NCI-H2107 (cell line): ENCODE measurements at places on chromosomes 7 and 10.

DNA sequence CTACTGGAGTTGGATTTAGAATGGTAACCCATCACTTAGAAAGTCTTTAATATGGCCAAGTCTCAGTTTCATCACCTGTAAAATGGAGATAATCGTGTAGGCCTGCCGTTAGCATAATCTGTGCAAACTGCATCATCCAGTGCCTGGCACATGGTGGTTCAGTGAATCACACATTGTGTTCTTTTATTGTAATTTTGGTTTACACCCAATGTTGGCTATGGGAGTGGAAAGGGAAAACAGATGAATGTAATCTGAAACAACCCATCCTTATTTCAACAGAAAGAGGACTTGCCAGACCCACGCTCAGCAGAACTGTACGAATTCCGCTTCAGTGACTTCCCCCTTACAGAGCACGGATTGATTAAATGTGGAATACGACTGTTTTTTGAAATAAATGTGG is 27.5 kb downstream of the PDE6C start:
- DNase-seq, result no peak

DNA sequence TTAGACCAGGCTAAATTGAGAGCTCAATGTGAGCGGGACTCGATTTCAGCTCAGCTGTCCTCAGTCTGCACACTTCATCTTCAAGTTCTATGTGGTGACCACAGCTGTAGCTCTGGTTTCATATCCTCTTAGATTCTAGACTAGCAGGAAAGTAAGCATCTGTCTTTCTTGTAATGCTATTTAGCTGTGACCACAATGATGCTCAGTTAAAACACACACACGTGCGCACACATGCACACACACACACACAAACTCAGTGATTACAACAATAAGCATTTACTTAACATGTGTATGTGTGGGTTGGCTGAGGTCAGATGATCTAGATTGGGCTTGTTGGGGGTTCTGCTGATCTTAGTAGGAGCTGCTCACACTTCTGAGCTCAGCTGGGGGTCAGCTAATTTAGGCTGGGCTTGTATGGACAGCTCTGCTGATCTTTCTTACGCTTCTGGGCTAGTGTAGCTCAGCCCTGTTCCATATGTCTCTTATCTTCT is 82.5 kb downstream of the ZNF365 start:
- DNase-seq, result no peak

DNA sequence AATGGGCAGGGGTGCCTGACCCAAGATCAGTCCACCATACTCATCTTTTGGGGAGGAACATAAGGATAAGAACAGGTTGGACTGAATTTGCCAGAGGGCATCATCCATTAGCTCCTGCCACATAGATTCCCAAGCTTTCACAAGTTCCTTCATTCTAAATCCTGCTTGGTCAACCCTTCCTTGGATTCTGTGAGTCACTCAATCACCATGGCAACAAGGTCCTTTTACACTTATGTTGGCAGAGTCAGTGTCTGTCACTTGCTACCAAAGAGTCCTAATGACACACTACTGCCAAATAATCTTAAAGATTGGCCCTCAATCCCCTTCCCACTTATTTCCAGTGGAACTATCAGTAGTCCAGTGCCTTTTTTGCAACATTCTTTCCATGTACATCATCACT is 5.0 kb upstream of the LGI1 start:
- DNase-seq, result no peak

GRCh38 chr10:33815776-33816175 is 481.3 kb upstream of the NRP1 start:
- DNase-seq, result no peak

DNA sequence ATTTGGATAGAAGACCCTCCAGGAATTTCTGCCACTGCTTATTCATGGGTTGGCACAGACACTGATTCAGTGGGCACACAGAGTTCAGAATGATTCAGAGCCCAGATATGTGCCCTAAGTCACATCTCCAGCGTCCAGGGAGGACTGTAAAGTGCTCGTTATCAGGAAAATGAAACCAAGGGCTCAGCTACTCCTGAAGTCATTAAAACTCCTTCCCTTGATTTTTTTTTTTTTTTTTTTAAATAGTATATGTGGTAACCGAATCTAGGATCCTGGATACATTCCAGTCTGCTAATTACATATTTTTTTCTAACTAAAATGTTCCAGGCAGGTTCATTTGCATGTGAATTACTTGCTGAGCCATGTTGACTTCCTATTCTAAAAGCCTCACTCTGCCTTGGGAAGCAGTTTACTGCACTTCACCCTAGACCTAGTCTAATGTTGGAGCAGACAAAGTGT is 34.7 kb downstream of the MET start:
- DNase-seq, result no peak

- DNase-seq, result peak; percentile 93
These were observed 27.6 kb upstream of the MKRN1 start for GRCh38 chr7:140506788-140507464.

DNA sequence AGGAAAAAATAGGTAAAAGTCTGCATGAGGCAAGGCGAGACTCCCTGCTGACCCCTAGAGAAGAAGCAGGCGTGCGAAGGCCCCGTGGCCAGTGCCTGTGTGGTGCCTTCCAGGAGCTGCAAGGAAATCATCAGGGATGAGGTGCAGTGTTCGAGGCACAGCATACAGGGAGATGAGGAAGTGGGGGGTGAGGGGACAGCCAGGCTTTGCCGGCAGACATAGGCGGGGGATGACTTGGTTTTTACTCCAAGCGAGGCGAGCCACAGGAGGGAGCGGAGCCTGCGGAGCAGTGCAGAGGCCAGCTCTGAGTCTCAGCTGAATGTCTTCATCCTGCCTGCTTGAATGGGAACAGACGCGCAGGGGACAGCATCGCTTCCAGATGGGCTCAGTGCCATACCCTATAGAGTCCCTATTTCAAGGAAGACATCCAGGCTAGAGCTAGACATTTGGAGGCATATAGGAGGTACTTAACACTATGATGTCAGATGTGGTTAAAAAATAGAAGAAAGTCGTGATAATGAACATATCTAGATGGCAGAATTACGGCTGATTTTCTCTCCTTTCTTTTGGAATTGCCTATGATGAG is 49.5 kb downstream of the TCERG1L start:
- DNase-seq, result no peak

GRCh38 chr7:19110776-19111175 is 6.7 kb downstream of the TWIST1 start:
- DNase-seq, result no peak

DNA sequence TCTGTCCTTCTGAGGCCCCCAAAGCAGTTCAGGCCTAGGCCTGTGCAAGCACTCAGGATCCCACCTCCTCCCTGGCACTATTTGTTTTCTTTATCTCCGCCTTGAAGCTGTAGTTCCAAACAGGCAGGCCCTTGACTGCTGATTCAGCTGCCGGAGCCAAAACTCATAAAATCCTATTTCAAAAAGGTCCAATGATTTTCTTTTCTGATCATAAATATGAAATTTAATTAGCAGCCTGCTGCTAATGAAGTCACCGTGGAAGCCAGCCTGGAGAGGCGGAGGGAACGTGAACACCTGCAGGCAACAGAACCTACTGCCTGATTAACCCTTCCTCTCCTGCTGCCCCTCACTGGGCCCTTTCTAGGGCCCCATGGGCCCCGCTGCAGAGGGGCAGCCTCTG is 60.1 kb downstream of the CARD11 start:
- no peak for DNase-seq

DNA sequence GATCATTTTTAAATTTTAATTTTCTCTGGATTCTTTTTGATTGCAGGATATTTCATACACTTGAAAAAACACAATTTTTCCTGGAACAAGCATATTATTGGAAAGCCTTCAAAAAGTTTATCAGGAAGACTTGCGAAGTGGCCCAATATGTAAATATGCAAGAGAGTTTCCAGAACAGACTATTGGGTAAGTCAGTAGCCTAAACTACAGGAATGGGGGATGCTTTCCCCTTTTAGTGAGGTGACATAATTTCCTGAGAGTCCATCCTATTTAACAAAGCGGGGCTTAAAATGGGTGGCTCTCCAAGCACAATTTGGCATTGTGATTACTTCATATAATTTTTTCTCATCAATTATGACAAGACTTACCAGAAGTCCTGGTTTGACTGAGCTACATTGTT is 77.9 kb downstream of the ABCA13 start:
- DNase-seq, result no peak

DNA sequence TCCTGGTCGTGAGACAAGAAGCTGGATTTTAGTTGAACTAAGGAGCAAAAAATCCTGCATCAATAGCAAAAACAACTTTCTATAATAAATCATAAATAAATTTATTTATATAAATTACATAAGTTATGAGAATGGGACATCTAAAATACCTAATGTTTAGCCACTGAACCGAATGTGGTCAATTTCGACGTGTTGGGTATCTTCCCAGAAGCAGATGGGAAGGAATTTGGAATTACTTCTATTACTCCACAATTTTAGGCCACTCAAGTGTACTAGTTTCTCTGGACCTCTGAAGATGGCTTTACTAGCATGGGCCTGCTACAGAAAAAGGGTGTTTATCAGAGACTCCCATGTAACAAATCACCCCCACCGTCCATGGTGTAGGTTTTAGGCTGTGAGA is 172.0 kb downstream of the PRPF18 start:
- no peak for DNase-seq

- DNase-seq, result no peak
These were observed 118.0 kb downstream of the PLPP4 start for GRCh38 chr10:120574981-120575380.

- DNase-seq, result no peak
These were observed 29.1 kb downstream of the CCDC6 start for GRCh38 chr10:59877191-59877671.

DNA sequence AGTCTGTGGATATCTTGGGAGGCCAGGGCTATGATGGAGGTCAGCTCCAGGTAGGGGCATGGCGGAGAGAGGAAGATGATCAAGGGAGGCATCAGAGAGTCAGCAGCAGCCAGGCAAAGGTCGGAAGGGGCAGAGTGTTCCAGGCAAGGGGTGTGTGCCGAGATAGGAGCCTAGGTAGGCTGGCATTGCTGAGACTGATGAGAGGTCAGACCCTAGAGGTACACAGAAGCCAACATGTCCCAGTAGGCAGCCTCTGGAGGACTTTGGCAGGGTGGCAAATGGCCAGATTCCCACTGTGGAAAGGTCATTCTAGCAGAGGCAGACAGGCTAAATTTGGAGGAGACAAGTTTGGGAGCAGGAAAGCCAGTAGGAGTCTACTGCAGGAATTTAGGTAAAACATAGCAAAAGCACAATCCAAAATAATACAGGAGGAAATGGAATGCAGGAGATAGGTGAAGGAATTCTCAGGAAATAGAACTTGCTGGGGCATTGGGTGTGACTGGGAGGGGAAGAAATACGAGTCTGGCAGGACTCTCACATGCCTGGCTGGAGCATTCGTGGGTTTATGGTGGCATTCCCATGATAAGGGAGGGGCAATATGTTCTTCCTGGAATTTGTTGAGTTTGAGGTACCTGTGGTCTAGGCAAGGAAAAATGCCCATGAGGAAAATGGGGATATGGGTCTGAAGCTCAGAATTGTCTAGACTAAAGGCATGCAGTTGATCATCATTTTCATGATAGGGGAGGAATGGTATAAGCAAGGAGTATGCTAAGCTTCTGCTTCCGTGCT is 25.7 kb downstream of the TMEM176A start:
- DNase-seq, result no peak

GRCh38 chr10:96714746-96715255 is 5.5 kb downstream of the PIK3AP1 start:
- no peak for DNase-seq

DNA sequence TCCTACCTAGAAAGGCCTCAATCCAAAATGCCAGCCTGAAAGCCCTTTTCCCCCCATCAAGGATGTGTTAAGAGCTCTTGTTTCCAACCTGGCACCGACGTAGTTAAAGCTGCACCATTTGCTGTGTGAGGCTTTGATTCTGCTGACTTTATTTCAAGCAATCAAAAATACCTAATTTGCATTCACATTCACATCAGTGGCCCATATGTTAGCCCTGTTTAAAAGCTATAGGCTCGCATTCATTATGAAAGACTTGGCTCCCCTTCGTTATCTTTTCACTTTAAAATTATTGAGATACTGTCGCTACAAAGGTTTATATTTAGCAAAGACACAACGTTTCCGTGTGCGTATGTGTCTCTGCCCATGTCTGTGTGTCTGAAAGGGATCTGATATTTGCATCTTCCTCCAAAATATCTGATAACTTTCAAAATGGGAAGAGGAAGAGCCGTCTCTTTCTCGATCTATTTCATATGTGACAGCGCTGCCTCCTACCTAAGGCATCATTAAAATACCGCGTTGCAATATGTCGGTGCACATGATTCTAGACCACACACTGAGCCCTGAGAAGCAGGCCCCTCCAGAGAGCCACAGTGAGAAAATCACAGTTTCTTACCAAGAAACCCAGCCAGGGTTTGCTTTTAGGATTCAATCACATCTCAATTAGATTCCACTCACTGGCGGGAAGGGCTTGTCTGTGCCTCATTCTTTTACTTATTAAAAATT is 57.1 kb upstream of the ITPRID1 start:
- no peak for DNase-seq

DNA sequence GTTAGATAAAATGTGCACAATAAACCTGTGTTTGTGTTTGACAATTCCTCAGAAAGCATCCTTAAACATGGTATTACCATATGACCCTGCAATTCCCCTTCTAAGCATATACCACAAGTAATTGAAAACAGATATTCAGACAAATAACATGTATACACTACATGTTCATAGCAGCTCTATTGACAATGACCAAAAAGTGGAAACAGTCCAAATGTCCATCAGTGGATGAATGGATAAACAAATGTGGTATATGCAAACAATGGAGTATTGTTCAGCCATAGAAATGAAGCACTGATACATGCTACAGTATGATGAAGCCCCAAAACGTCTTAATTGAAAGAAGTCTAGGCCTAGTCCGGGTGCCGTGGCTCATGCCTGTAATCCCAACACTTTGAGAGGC is 280.1 kb downstream of the OTUD1 start:
- no peak for DNase-seq

DNA sequence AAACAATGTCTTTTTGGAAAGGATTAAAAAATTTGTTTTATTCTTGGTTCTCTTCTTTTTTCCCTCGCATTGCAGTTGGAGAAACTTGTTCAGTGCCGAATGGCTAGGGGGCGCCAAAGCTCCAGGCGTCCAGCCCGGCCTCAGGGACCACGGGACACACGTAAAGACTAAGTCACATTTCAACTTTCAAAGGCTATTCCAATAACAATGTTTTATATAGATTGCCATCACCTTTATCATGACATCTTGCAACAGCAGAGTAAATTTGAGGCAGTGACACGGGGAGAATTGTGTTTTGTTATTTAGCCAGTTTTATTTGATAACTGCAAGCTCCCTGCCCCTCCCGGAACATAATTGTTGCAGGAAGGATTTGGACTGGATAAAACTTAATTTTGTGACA is 2.2 kb upstream of the IGFBP3 start:
- no peak for DNase-seq

DNA sequence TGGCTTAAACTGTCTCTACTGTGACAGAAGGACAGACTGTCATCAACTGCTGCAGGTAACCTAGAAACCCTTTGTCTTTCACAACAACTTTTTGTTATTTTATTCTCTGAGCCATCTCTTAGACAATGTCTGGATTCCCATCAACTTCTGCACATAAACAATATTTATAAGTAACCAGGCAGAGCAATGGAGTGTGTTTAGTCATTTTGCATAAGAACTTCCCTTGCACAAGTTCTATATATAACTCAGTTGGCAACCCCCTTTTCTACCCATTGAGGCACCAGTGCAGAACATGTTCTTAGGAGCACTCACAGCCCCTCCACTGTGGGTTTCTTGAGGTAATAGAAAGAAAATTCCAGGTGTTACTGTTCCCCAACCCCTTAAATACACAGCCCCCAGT is 65.0 kb upstream of the IL6 start:
- DNase-seq, result no peak

GRCh38 chr10:127736222-127736914 is 617 bp upstream of the FOXI2 start:
- no peak for DNase-seq
